ENCODE measurements at places on chromosomes 5 and 9. TPM values are rescaled to one million over a fixed set of nuclear protein-coding genes. Genes with fewer than 3 reads are reported as not detected.

- peak; percentile 18 for DNase-seq
These were observed 65.5 kb downstream of the INSYN2B start for GRCh38 chr5:169914766-169915165.

GRCh38 chr5:178473854-178474253, 116.3 kb downstream of the COL23A1 start:
- no peak for DNase-seq

DNA sequence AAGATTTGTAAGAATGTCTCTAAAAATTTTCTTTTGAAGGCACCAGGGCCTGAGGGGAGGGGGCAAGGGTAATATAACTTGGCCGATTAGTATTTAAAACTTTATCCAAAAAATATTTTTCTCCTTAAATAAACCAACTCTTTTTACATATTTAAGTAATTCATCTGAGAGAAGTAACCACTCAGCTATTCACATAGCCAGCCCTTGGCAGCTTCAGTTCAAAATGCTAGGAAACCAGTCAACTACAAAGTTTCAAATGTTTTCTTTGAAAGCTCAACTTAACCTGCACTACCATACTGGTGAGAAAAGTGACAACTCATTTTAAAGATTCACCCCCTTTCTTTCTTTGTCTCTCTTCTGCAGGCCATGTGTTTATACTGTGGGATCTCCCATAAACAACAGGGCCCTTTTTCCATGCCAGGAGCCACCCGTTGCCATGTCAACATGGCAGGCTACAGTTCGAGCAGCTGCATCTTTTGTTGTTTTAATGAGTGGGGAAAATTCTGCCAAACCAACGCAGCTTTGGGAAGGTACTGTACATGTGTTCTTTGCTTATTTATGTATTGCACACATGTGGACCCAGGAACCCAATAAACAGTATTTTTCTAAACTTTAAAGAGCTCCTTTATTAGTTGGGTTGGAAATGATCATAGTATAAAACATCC, 46.3 kb downstream of the AOPEP start:
- DNase-seq = no peak

- no peak for DNase-seq
These were observed 656 bp downstream of the CEP78 start for GRCh38 chr9:78236551-78236910.

GRCh38 chr9:98774746-98775145, 21.6 kb downstream of the ANKS6 start:
- peak; percentile 39 for DNase-seq

DNA sequence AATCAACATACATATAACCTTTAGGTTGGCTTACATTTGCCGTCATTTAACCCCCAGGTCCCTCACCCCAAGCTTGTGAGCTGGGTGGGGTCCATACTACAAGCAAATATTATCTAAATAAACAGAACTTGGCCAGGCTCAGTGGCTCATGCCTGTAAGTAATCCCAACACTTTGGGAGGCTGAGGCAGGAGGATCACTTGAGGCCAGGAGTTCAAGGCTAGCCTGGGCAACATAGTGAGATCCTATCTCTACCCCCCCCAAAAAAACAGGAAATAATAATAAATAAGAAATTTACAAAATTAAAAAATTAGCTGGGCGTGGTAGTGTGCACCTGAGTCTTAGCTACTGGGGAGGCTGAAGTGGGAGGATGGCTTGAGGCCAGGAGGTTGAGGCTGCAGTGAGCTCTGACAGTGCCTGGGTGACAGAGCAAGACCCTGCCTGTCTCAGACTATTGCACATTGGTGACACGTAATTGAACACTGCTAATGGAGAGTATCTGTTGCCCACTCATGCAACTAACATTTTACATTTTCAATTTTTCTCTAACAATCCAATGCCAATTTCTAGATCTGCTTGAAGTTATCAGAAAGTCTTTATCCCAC, 18.9 kb downstream of the FNBP1 start:
- DNase-seq = no peak

- DNase-seq = no peak
These were observed 1824.4 kb upstream of the CDH9 start for GRCh38 chr5:28862860-28863196.

DNA sequence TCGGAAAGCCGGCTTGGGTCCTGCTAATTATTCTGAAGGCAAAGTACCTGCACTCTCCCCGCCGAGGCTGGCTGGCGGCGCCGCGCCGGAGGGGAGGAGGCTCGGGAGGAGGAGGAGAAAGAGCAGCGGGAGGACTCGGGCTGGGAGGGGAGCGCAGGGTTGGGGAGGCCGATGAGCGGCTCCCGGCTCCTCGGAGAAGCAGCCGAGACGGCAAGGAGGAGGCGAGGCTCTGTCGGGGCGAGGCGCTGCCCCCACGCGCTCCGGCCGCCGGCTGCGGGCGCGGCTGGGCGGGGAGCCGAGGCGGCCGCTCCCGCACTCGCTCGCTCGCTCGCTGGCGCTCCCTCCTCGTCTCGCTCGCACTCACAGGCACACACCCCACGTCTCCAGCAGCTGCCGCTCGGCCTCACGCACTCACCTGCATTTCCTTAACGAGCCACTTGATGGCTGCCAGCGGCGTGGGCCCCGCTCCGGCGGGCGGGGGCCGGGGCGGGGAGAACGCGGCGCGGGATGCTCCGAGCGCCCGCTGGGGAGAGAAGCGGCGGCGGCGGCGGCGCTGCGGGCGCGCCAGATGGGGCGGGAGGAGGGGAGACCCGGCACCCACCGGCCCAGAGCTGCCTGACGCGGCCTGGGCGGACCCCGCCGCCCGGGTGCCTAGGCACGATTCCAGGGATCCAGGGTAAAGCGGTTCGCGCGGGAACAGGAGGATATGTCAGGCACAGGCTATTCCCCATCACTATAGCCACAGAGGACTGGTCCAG, at the start of gene PTPRD:
Gene PTPRD, minus strand, starts transcription at position 362 of the 758 bp plus-strand sequence.
- DNase-seq = peak; percentile 19

DNA sequence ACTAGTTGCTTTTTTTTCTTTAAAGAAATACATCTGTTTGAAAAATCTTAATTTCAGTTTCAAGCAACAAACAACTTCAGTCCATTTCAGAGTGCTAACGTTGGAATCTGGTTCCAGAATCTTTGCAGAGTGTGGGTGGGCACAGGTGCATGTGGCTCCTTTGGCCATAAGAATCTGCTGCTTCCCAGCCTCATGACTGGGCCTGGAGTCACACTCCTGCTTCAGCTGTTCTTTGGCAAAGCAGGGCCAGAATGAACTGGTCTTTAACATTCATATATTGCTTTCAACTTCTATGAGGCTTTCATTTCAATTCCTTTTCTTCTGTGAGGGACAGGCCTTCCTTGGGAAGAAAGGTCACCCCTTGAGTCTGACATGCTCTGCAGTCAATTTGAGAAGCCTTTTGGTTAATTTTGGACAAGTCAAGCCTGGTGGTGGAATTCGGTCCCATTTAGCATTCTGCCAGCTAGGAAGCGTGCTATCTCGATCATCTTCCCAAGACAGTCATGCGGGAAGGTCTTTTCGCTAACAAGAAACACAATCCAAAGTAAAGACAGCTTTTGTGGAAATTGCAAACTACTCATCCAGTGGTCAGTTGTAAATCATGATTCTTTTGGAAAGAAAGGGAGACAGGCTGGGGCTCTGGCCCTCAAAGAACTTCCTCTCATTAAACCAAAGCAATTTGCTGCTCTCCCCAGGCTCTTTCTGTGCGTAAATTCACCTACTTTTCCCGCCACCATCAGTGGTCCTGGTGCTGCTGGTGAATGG, 55.2 kb downstream of the SLC1A3 start:
- DNase-seq = no peak

DNA sequence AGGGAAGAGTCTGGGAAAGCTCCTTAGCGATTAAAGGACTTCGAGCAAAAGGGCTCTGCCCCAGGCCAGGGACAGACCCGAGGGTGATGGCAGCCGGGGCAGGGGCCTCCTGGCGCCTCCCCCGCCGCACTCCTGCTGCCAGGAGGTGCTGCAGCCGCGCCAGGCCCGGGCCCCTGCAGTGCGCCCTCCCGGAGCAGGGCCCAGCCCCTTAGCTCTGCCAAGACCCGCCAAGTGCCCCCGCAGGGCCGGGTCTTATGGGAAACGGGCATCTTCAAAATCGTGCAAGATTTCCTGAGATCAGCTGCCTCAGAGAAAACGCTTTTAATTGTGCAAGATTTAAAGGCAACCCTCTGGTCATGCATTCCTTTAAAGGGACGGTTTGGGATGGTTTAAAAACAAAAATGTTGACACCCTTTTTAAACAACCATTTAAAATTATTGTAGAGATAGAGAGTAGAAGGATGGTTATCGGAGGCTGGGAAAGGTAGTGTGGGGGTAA, 52.4 kb downstream of the CDC14B start:
- no peak for DNase-seq

NTRK2 gene
- total RNA-seq = not detected

SHC3 gene
- 0.24 TPM for total RNA-seq

ARID3C gene
- 0.19 TPM for total RNA-seq

BSPRY gene
- not detected for total RNA-seq

OSMR gene
- total RNA-seq = 27.9 TPM

LRRC26 gene
- not detected for total RNA-seq
